ENCODE measurements at places on chromosomes 7 and 10.

GRCh38 chr10:99906470-99906869 lies 103.3 kb downstream of the DNMBP start:
- DNase-seq, result no peak

GRCh38 chr10:93995598-93996271 lies 2.0 kb downstream of the PLCE1 start:
- DNase-seq, result no peak

DNA sequence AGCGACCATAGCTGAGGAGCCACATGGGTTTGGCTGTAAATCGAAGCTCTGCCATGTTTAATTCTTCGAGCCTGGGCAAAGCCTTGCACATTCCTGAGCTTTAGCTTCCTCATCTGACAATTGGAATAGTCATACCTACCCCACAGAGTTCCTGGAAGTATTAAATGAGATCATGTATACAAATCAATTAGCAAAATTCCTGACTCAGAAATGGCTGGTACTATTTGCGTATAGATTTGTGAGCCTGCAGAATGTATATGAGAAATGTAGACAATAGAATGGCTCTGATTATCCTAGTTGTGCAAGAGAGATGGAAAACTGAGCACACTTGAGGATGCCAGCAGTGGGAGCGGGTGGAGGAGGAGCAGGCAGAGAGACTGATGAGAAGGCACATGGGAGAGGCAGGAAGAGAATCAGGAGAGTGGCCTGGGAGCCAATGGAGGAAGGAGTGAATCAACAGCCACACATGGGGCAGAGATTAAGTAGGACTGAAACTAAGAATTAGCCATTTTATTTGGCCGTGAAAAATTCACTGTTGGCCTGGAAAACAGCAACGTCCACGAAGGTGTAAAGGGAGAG lies 128.0 kb upstream of the C1GALT1 start:
- DNase-seq, result no peak

DNA sequence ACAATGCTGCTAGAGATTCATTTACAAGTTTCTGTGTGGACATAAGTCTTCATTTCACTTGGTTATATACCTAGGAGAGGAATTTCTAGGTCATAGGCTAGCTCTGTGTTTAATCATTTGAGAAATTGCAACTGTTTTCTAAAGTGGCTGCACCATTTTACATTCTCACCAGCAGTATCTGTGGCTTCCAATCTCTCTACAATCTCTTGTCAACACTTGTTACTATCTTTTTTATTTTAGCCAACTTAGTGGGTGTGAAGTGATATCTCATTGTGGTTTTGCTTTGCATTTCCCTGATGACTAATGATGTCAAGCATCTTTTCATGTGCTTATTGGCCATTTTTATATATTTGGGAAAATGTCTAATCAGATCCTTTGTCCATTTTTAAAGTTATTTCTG lies 53.0 kb upstream of the DRGX start:
- DNase-seq, result no peak

- DNase-seq, result no peak
Observed at GRCh38 chr7:150766334-150766709, 29.1 kb downstream of the GIMAP5 start.

GRCh38 chr10:118771976-118772375 lies 17.2 kb upstream of the CACUL1 start:
- DNase-seq, result no peak

GRCh38 chr10:98340261-98340939 lies 72.4 kb upstream of the LOXL4 start:
- DNase-seq, result no peak

DNA sequence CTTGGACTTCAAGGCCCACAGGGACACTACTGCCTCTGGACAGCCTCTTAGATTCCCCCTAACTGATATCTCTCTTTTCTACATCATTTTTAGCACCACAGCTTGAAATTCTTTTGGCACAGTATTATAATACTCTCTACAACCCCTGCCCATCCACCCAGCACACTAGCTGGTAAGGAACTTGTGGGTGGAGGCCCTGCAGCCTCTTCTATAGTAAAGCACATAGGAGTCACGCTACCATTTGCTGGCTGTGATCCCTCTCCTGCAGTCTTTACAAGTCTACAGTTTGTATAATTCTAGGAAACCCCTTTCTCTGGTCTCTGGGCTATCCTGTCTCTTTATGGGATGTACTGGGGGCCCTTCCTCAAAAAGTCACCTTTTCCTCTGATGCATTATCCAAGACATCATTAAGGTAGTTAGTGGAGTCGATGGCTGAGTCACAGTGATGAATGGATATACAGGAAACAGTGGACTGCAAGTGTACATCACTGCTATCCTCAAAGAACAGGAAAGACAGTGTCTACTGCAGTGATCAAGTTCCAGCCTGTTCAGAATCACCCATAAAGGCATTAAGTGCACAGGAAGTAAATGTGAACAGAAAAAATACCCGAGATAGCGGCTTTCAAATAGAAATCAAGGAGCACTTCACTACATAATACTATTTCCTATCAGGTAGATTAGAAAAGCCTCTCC lies 54.4 kb downstream of the STK17A start:
- no peak for DNase-seq

GRCh38 chr10:94358480-94358879 lies 4.3 kb downstream of the NOC3L start:
- no peak for DNase-seq

- DNase-seq, result no peak
Observed at GRCh38 chr7:91784469-91784868, 96.0 kb downstream of the MTERF1 start.

DNA sequence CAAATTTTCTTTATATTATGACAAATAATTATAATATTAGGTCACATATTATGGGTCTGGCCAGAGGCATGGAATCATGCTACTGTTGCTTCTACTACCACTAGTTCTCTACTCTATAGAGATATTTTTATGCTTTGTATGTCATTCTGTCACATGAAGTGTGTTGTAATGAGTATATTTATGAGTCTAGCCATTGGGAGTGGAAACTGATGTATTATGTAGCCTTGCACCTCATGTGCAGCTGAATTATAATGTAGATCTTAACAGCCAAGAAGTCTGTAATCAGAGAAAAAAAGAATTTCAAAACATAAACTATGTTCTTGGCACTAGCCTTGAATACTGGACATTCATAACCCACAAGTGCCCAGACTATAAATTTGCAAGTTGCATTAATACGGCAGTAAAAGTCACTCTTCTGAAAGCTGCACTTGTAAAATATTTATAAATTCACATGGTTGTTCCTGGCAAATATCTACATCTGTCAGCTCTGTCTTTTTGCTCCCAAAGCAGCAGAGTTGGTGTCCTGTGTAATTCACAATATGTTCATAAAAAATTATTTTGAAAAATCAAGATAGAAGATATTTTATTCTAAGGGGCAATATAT lies 48.6 kb upstream of the SKAP2 start:
- DNase-seq, result no peak

- DNase-seq, result no peak
Observed at GRCh38 chr10:60029475-60029874, 123.1 kb upstream of the CCDC6 start.
